ENCODE measurements at places on chromosomes 7 and 10.

- DNase-seq, result no peak
Observed at GRCh38 chr7:35755711-35756110, 45.1 kb upstream of the SEPTIN7 start.

DNA sequence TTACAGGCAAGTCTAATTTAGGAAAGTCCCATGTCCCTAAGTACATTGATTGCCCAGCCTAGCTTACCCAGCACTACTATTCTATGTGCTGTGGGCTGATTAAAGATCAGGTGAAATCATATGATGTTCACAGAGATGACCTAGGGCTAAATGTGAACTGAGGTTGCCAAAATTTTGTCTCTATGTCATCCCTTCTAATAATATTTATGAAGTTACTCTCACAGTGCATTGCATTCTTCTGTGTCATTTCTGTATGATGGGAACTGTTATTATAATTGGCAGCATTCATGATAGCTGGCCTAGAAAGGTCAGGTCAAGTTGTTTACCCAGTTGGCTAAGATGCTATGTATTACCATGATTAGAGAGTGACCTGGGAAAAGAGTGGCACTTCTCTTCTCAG lies 2.8 kb upstream of the PDK4 start:
- no peak for DNase-seq

GRCh38 chr10:132729810-132730572 lies 56.0 kb downstream of the NKX6-2 start:
- no peak for DNase-seq

DNA sequence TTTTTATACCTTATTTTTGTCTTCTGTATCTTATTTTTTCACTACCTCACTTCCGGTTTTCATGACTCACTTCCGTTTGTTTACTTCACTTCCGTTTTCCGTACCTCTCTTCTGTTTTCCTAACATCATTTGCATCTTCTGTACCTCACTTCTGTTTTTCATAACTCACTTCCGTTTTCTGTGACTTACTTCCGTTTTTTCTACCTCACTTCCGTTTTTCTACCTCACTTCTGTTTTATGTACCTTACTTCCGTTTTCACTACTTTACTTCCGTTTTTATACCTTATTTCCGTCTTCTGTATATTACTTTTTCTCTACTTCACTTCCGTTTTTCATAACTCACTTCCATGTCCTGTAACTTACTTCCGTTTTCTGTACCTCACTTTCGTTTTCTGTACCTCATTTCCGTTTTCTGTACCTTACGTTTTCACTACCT lies 492.5 kb upstream of the AKR1E2 start:
- DNase-seq, result no peak
